ENCODE measurements at places on chromosomes 6 and 20.

GRCh38 chr6:69881322-69882151, 15.2 kb downstream of the COL19A1 start:
- no peak for DNase-seq

DNA sequence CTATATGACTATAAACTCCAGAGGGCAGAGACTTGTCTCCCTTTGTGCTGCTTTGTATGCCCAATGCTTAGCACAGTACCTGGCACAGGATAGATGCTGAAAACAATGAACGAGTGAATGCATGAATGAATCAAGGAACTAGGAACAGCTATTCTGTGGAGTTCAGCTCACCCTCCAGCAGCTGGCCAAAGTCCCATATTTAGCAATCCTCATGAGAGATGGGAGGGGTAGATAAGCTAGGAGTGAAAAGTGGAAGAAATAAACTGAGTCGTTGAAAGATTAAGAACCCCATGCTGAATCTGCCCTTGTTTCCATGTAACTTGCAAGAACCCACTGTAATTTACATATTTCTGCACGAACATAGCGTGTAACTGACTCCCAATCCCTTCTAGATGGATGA, 106.5 kb downstream of the MAFB start:
- no peak for DNase-seq

DNA sequence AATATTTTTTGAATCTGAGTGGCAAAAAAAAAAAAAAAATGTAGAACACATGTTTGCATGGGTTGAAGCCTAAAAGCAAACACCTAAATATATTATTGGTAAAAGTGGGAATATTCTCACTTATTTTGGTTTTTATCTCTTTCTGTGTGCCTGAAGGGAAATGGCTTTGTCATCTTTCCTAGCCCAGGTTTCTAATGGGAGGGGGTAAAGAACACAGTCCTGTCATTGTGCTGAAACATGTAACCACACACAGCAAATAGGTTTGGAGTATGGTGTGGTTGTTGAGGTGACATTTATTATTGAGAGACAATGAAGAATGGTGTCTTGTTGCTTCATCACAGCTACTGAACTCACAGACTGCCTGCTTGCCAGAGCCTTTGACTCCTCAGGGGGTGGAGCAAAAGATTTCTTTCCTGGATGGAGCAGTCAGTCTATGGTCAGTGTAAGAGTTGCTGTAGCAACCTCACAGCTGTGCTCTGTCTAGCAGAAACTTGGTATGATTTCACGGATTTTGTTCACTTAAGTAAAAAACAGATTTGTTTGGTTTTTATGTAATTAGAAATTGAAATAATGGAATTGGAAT, 70.2 kb downstream of the CEP57L1 start:
- no peak for DNase-seq

GRCh38 chr20:61764471-61765025, 301.1 kb downstream of the TAF4 start:
- no peak for DNase-seq

DNA sequence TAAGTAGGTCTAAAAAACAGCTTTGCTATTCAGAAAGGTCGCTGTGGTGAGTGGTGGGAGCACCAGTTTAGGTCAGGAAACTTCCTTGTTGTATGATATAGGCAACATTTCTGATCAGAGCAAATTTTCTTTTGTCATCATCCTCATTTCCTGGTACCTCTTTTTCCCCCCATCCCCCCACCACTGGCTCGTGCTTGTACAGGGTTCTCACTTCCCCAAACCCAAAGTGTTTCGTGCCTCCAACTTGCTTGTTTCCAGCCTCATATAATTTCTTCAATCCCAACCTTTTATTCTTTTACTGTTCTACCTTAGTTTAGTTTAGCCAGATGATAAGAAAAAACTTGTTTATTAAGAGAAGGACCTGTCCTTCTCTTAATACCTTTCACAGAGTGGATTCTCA, 209.4 kb upstream of the JAG1 start:
- no peak for DNase-seq

- DNase-seq = no peak
Observed at GRCh38 chr20:14422892-14423291, 85.5 kb upstream of the FLRT3 start.

Data from CD4-positive, alpha-beta T cell treated with Interleukin-1 beta for 1 hour (primary cell).